ENCODE measurements at places on chromosomes 3 and 15. TPM values are rescaled to one million over a fixed set of nuclear protein-coding genes. Genes with fewer than 3 reads are reported as not detected.

The FBXW12 gene
- polyA plus RNA-seq: not detected

GRCh38 chr3:46868948-46869347, 5.7 kb upstream of the MYL3 start:
- no peak overlapping the region for H3K27ac ChIP-seq
- no peaks in the 10 kb centered on the region for H3K36me3 ChIP-seq
- H3K27me3 ChIP-seq: peaks cover 21% of the 10 kb centered on the region

DNA sequence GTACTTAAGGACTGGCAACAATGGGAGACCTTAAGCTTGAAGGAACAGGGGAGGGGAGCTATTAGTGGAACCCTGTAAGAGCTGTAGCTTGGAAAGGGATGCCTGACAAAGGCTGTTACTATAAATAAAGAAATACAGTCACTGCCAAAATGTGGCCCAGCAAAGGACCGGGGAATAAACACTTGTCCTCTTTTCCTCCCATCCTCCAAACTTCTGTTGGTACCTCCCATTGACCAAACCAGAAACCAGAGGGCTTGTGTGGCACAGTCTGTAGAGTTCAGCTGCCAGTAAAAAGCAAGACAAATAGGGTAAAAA, 25.1 kb upstream of the TCF12 start:
- H3K4me3 ChIP-seq: no peak overlapping the region
- no peaks in the 10 kb centered on the region for H3K36me3 ChIP-seq
- no peaks in the 10 kb centered on the region for H3K27me3 ChIP-seq
- no peak for DNase-seq
- peaks cover 3% of the 10 kb centered on the region for H3K4me1 ChIP-seq

- H3K4me3 ChIP-seq: no peak overlapping the region
- DNase-seq: no peak
- H3K27me3 ChIP-seq: no peaks in the 10 kb centered on the region
- H3K4me1 ChIP-seq: peaks cover 7% of the 10 kb centered on the region
- H3K36me3 ChIP-seq: peaks cover 9% of the 10 kb centered on the region
Observed at GRCh38 chr3:170387950-170388349, 30.4 kb downstream of the SKIL start.

- DNase-seq: no peak
Observed at GRCh38 chr15:80068578-80068977, 9.1 kb downstream of the ZFAND6 start.

DNA sequence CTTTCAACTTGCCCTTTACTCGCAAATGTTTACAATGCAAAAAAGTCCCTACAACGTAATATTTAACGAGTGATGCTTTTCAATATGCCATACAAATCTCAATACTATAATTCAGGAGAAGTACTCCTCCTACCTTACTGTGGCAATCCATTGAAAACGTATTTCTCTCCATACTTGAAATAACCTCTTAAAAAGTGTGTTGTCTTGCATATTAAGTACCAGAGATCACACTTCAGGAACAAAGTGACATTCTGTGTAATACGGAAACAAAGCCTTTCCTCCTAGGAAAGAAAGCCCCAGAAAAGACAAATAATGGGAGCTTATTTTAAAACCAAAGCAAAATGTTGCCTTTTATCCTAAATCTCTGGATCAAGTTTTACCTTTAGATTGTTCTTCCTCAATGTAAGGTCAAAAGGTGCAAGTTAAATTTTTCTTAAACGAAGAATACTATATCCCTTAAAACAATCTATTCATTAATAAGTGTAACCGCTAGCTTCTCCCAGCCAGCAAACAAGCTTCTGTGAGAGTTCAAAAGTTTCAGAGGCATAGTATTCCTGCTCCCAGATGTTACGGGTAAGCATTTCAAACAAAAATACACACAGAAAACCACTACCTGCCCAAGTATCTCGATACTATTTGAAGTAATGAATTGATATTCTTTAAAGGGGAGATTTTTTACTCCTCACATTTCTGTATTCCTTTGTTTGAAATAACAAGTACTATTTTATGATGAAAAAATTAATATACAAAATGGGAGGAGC, 1.7 kb downstream of the TJP1 start:
- H3K36me3 ChIP-seq: no peaks in the 10 kb centered on the region
- no peak for DNase-seq
- no peak overlapping the region for H3K4me3 ChIP-seq
- H3K27ac ChIP-seq: no peak overlapping the region
- peaks cover 37% of the 10 kb centered on the region for H3K27me3 ChIP-seq

GRCh38 chr3:161508852-161509477, 12.4 kb downstream of the OTOL1 start:
- no peak for DNase-seq
- no peaks in the 10 kb centered on the region for H3K27me3 ChIP-seq
- no peak overlapping the region for H3K4me3 ChIP-seq
- H3K4me1 ChIP-seq: no peaks in the 10 kb centered on the region
- H3K36me3 ChIP-seq: no peaks in the 10 kb centered on the region

DNA sequence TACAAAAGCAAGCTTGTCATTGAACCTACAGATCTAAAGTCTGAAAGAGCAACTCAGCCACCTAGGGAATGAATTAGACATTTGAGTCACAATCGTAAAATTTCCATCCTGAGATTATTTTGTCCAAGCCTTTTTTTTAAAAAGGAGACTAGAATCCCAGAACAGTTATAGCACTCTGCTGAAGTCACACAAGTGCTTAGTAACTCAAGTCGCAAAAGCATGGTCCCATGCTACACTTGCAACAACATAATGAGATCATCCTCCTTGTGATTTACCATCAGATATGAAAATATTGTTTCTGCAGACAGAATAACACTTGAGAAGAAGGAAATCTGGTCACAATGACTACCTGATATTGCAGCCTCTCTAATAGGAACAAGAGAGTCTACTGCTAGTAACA, 106.7 kb downstream of the ZIC4 start:
- H3K4me3 ChIP-seq: no peak overlapping the region
- no peak for DNase-seq
- H3K27me3 ChIP-seq: no peaks in the 10 kb centered on the region
- H3K27ac ChIP-seq: no peak overlapping the region
- no peaks in the 10 kb centered on the region for H3K4me1 ChIP-seq
- H3K36me3 ChIP-seq: no peaks in the 10 kb centered on the region
